ENCODE measurements at places on chromosomes 6 and 20.

- no peak for DNase-seq
These were observed 220.3 kb downstream of the NRN1 start for GRCh38 chr6:5786321-5786968.

GRCh38 chr20:51854921-51855320 lies 52.6 kb upstream of the SALL4 start:
- no peak for DNase-seq

DNA sequence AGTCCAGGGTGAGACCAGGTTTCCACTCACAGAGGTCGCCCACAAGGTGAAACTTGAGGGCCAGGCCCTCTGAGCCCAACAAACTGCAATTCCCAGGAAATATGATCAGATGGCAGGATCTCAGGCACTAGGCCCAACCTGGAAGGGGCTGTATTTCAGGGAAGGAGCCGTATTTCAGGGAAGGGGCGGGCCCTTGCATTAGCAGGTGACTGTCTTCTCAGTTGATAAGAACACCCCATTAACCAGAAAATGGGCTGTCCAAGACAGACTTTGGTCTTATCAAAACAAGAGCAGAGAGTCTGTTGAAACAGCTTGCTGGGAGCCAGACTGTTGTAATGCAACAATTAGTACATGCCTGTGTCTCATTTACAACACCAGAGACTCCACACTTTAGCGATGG lies 10.9 kb upstream of the BNIP5 start:
- DNase-seq: no peak

DNA sequence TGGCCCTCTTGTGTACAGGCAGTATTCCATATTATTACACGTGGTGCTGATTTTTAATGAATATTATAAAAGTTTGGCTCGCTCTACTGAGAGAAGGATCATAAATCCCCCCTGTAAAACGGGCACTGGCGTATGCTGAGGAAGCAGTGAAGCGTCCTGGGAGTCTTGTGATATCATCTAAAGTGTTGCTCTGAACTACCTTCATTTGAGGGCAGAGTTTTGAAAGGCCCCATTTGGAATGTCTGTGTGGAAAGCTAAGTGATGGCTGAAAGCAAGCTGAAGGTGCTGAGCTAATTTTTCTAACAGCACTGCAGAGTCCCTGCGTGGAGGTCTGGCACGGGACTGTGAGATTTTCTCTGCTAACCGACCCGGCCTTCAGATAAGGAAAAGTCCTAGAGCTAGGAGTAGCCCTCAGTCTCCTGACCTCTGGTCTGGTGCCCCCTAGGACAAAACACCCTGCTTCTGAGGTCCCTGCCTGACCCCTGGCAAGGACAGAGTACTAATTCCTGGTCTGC lies 1.3 kb upstream of the BACH2 start:
- DNase-seq: no peak

DNA sequence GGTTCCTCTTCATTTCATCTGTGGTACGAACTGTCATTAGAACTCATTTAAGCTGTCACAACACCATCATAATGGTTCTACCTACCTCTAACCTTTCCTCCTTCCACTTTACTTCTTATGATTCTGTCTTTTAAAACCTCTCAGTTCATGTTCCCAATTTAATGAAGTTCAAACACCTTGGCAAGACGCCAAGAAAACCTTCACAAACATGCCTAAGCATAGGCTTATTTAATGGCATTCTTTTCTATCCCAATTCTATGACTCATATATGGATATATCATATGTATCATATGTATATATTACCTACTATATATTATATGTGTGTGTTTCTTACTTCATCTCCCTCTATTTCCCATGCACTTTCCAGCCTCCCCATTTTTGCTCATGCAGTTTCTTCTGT lies 283.4 kb upstream of the TBX18 start:
- DNase-seq: no peak

Data from activated CD8-positive, alpha-beta memory T cell treated with anti-CD3 and anti-CD28 coated beads for 4 hours (primary cell).